ENCODE measurements at places on chromosomes 12 and 14.

DNA sequence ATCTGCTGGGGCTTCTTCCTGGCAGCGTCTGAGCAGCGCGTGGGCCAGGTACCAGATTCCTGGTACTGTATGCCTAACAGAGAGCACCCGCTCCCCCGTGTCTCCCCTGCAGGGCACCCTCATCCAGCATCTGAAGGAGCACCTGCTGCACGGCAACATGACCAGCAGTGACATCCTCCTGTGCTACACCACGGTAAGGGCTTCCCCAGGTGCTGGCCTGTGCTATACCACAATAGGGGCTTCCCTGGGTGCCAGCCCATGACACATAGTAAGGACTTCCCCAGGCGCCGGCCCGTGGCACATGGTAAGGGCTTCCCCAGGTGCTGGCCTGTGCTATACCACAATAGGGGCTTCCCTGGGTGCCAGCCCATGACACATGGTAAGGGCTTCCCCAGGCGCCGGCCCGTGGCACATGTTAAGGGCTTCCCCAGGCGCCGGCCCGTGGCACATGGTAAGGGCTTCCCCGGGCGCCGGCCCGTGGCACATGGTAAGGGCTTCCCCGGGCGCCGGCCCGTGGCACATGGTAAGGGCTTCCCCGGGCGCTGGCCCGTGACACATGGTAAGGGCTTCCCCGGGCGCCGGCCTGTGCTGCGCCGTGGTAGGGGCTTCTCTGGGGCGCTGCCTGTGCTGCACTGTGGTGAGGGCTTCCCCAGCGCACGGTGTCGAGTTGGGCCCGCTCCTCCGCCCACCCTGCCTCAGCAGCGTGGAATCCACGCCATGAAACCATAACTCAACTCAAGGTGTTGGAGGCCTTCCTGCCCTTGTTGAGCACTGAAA is 49.3 kb downstream of the AACS start:
- no peak for DNase-seq

- no peak for DNase-seq
Observed at GRCh38 chr12:56991319-56992246, 14.8 kb downstream of the ZBTB39 start.

- no peak for DNase-seq
Observed at GRCh38 chr12:106001837-106002218, 136.9 kb downstream of the NUAK1 start.

- DNase-seq: no peak
Observed at GRCh38 chr12:130714091-130714590, 2.0 kb downstream of the RIMBP2 start.

DNA sequence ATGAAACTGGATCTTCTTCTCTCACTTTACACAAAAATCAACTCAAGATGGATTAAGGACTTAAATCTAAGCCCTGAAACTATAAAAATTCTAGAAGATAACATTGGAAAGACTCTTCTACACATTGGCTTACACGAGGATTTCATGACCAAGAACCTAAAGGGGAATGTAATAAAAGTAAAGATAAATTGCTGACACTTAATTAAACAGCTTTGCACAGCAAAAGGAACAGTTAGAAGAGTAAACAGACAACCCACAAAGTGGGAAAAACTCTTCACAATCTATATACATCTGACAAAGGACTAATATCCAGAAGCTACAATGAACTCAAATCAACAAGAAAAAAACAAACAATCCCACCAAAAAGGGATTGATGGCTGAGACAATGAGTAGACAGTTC is 74.4 kb downstream of the BLTP3B start:
- no peak for DNase-seq

DNA sequence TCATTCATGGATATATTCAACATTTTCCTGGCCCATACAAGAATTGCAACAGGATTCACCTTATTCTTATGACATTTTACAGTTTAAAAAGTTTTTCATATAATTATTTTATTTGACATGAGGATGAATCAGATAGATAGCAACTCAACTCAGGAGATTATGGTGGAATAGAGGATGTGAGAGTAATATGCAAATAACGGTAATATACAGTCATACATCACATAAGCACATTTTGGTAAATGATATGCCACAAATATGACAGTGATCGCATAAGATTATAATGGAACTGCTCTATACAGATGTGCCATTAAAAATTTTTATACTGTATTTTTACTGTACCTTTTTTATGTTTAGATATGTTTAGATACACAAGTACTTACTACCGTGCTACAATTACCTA is 24.1 kb upstream of the CRADD start:
- DNase-seq: no peak

DNA sequence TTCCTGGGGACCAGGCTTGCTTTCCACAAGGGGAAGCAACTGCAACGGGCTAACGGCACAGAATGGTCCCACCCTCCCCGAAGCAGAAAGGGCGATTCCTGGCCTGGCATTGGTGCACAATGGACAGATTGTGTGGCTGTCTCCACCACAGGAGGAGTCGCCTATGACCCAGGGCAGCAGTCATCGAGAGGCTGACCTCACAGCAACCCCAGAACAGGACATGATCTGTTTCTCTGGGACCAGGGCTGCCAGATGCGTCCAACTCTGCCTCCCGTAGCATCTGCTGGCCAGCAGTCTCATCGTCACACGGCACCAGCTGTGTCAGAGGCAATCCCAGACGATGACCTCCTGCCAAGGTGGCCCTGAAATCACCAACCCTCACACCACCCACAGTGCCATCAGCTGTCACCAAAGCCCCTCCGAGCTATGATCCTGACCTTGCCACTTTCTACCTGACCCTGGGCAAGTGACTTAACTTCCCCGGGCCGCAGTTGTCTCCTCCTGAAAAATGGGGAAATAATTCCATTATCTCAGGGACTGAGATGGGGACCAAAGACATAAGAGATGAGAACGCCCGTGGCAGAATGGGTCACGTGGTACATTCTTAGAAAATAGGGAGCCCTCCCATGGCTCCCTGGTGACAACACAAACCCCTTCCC is 86.7 kb downstream of the CHGA start:
- no peak for DNase-seq

GRCh38 chr12:1493781-1494565 is 100.4 kb downstream of the FBXL14 start:
- no peak for DNase-seq

- no peak for DNase-seq
Observed at GRCh38 chr12:103832048-103832997, 8.7 kb downstream of the NT5DC3 start.

GRCh38 chr14:78358591-78358990 is 188.4 kb downstream of the NRXN3 start:
- no peak for DNase-seq
